Stimulated activated naive CD8-positive, alpha-beta T cell treated with anti-CD3 and anti-CD28 coated beads, Interleukin-15, Interleukin-2, amounts not matched to agents 100 U/mL and 50 U/mL, for 24 hours (primary cell): ENCODE measurements at places on chromosomes 1 and 21.

DNA sequence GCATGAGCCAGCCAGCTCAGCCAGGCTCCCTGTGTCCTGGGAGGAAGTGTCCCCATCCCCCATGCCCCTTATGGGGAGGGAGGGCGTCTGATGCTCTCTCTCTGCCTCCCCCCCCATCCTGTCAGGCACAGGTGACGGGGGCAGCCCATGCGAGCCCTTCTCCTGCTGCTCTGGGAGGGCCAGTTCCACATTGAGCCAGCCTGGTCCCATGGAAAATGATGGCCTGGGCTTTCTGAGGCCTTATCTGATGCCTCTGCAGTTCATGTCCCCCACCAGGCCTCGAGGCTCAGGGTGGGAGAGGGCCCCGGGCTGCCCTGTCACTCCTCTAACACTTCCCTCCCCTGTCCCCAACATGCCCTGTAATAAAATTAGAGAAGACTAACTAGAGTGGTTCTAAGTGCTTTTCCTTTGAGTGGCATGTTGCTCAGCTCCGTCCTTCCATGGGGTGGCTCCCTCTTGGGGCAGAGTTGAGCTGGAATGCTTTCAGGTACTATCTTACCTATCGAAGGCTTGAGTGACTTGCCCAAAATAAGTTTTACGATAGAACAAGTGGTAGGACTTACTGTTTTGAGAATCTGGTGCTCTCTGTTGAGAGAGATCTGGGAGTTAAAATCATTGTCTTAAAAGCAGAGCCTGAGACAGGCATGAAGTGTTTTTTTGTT is 1.8 kb upstream of the MTFR1L start:
- DNase-seq = no peak

DNA sequence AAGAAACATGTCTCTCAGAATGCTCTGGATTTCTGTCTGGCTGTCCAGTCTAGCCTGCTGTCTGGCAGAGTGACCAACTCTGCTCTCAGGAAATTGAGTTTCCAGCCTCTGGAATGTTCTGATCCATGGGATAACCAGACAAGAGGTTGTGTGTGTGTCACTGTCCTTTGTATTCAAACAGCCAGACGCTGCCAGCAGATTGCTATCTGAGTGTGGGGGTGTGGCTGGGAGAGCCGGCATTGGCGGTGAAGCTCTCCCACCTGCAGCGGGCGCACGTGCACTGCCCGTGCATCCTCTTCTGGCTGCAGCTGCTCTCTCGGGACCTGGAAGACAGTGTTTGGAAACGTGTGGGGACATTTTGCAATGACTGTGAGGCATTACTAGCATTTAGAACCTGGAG is 26.1 kb downstream of the PKP1 start:
- DNase-seq = peak; percentile 8

DNA sequence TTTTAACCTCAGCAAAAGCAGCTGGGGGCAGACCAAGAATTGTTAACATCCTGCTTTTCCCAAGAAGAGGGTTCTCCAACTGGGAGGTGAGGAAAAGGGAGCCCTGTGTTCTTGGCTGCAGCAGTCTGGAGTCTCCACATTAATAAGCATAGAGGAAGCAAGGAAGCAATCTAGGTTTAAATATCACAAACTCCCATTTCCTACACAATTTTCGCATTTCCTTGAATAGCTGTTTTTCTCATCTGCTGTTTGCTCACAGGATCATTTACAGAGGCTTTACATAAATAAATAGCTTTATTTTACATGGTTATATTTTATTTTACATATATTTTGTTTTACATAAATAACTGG is 124.0 kb downstream of the TRIM33 start:
- DNase-seq = no peak

GRCh38 chr1:53641481-53642214 is 97.3 kb downstream of the GLIS1 start:
- no peak for DNase-seq

GRCh38 chr1:114666954-114667353 is 2.9 kb downstream of the DENND2C start:
- no peak for DNase-seq

DNA sequence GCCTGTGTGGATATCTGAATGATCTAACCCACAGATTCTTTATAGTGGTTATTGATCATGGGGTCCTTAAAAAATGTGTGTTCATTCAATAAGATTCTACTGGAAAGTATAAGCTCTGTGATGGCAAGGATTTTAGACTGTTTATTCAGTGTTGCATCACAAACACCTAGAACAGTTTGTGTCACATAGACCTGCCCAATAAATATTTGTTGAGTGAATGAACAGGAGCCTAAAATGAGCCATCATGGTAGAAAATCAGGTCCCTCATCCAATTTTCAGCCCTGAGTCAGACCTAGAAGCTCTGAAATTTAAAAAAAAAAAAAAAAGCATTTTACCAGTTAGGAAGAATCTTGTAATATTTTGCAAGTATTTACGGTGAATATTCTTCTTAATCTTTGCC is 2.3 kb upstream of the RGSL1 start:
- DNase-seq = no peak
